ENCODE measurements at places on chromosomes 4 and X.

- DNase-seq, result no peak
These were observed 24.8 kb downstream of the HOPX start for GRCh38 chr4:56656346-56656643.

- peak; percentile 2 for DNase-seq
These were observed 7.3 kb downstream of the VEGFD start for GRCh38 chrX:15376956-15377355.

DNA sequence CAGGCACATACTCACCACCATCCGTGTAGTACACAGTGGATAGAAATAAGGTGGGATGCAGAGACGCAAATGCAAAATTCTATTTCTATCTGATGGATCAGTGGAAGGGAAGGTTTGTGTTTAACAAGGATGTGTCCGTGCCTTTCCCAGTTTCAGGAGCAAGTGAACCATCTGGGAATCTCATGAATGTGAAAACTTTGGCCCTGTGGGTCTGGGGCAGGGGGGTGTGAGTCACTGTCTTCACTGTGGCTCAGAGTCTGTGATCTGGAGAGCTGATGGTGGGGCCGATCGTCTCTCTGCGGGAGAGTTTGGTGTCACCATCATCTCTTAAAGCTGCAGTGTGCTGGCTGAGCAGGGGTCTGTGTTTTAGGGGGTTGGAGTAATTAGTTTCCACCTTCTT is 179.3 kb upstream of the STS start:
- no peak for DNase-seq

GRCh38 chrX:2767631-2768455 is 16.0 kb downstream of the XG start:
- DNase-seq, result peak; percentile 89

Measured in fibroblast of villous mesenchyme (primary cell).